ENCODE measurements at places on chromosomes 6 and 20.

- DNase-seq, result no peak
Measured at GRCh38 chr6:168700880-168701279, 259.9 kb downstream of the SMOC2 start.

DNA sequence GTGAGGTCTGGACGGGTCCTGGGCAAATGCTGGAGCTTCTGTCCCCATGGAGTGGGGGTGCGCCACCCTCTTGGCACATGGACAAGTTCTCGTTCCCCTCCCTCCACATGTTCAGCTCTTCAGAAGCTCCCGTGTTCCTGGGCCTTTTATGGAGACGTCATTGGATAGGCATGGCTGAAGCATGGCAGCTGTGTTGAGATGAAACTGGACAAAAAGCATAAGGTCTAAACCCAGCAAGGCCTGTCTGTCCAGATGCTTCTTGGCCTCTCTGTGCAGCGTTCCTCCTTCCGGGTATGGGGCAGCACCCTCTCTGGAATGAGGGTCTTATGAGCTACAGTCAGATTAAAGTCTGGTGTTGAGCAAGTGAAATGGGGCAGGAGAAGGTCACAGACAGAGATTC lies 26.8 kb downstream of the TBC1D20 start:
- DNase-seq, result no peak

- DNase-seq, result no peak
Measured at GRCh38 chr6:110307368-110307767, 50.8 kb downstream of the METTL24 start.

GRCh38 chr6:68638230-68638900 lies 3.3 kb downstream of the ADGRB3 start:
- no peak for DNase-seq

GRCh38 chr20:53871541-53871940 lies 198.9 kb downstream of the BCAS1 start:
- DNase-seq, result no peak

- no peak for DNase-seq
Measured at GRCh38 chr6:157879034-157879872, 56.2 kb downstream of the SNX9 start.

- DNase-seq, result no peak
Measured at GRCh38 chr6:90103056-90103800, 193.4 kb downstream of the BACH2 start.

- DNase-seq, result no peak
Measured at GRCh38 chr6:24980507-24981385, 45.0 kb upstream of the RIPOR2 start.

- DNase-seq, result no peak
Measured at GRCh38 chr6:13724182-13724581, 12.5 kb upstream of the RANBP9 start.

- DNase-seq, result no peak
Measured at GRCh38 chr20:17499041-17499440, 32.1 kb downstream of the BFSP1 start.

DNA sequence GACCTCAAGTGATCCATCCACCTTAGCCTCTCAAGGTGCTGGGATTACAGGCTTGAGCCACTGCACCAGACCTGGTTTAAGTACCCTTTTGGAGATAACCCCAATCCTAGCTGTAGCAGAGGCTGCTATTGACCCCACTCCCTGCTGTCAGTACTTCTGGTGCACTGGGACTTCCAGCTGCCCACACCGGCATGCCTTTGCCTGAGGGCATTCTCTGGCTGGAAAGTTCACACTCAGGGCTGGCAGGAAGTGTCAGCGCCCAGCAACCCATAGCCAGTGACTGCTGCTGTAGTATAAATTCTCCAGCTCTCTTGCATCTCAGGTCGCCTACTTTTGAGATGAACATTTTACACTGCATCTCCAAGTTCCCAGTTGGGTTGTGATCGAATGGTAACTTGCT lies 75.3 kb downstream of the UTRN start:
- DNase-seq, result no peak

GRCh38 chr6:30042476-30042875 lies 18.6 kb upstream of the POLR1H start:
- DNase-seq, result no peak

- DNase-seq, result no peak
Measured at GRCh38 chr6:13278164-13278563, 50.2 kb downstream of the TBC1D7 start.

DNA sequence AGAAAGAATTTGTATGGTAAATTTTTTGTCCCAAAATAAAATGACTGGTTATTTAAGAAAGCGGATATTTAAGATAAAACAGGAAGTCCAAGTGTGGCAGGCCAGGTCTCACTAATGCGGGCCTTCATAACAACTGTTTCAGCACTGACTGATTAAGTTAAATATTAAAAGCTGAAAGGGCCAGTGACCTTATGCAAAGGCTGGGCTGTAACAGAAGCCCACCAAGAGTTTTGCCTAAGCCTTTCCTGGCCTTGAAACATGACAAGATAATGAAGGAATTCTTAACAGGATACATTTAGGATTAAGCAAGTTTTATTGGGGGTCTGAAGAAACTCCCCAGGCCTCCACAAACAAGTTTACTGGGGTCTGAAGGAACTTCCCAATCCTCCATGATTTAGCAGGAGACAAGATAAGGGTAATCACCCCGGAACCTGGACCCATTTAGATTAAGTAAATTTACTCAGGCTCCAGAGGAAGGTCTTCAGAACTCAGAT lies 36.3 kb downstream of the ZNF133 start:
- no peak for DNase-seq

DNA sequence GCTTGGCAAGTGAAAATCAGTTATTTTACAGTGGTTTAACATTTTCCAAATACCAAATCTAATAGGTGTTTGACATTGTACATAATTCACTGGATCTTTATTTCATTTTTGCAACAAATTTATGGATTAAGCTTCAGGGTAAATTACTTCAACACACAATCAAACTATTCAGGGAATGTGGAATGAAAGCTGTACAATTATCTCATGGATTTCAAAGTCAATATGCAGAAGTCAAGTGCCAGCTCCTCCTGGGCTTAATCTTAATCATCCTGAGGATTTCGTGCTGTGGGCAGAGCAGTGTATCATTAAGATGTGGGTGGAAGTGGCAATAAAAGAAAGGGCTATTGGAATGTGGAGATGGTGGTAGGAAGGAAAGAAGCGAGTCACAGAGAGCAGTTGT lies 548.8 kb downstream of the COL12A1 start:
- no peak for DNase-seq

- DNase-seq, result no peak
Measured at GRCh38 chr6:114301596-114302219, 41.1 kb downstream of the HS3ST5 start.

- DNase-seq, result no peak
Measured at GRCh38 chr20:21571841-21572690, 58.2 kb upstream of the NKX2-2 start.

- DNase-seq, result no peak
Measured at GRCh38 chr6:54115966-54116365, 4.7 kb downstream of the MLIP start.

- DNase-seq, result no peak
Measured at GRCh38 chr20:48404598-48404997, 423.2 kb downstream of the PREX1 start.

DNA sequence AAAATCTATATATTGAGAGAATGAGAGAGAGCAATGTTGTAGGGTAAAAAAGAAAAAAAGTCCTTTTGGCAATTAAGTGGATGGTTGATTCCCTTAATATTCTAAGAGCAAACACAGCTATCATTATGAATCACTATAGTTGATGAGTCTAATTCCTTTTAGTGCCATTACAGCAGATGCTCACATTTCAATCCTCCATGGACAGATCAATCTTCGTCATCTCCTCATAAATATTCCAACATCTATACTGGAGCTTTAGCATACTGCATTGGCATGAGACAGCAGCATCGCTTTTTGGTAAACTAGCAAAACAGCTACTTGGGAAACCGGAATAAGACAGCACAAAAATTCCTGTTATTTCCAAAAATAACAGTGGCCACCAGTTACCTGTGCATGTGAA lies 796.7 kb downstream of the QKI start:
- no peak for DNase-seq

GRCh38 chr6:119285908-119286625 lies 63.5 kb downstream of the MAN1A1 start:
- no peak for DNase-seq

GRCh38 chr6:57423468-57423867 lies 106.0 kb downstream of the PRIM2 start:
- DNase-seq, result no peak

- DNase-seq, result no peak
Measured at GRCh38 chr20:45695496-45695895, 6.3 kb upstream of the WFDC13 start.

GRCh38 chr6:96340164-96340563 lies 181.4 kb upstream of the UFL1 start:
- DNase-seq, result no peak

DNA sequence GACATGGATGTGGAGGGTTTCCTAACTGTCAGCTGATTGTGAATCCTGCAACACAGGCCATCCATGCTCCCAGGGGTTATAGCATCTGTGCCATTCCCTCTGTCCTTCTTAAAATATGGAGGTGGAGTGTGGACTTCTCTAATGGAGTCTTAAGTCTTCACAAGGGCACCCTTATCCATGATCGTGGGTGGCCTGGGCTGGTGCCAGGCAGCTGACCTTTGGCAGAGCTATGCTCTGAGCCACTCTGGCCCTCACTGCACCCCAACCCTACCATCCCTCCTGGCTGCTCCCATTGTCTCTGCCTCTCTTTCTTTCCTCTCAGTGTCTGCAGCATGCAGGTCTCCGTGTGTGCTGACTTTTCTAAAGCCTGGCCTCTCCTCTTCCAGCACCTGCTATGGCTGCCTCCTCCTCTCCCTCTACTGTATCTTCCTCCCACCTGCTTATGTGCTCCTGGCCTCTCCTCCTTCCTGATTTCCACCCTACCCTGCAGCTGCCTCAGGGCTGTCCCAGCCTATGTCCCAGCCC lies 11.2 kb upstream of the PCMTD2 start:
- DNase-seq, result no peak

DNA sequence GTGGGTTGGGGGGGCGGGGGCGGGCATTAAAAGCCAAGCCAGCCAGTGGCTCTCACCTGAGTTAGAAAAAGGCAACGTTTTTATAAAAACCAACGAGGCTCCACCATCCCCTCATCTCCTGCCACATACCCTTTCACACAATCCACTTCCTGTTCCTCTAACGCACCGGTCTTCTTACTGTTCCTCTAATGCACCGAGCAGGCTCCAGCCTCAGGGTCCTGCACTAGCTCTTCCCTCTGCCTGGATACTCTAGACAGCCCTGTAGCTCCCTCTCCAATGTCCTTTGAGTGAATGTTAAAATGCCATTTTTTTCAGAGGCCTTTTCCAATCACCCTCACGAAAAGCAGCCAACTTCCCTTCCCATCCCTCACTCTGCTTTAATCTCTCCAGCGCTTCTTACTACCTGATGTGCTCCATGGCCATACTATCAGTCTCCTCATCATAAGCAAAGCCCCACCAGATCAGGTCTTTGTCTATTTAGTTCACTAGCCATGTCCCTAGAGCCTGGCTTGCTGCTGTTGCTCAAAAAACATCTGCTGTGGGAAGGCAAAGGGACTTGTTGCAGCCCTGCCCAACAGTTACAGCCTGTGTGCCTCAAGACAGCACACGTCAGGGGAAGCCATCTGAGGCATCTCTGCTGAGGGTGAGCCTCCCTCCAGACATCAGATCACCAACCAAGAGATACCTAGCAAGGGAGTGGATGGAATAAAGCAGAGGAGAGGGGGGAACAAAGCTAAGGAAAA lies 3.9 kb downstream of the FKBP1A start:
- DNase-seq, result no peak

GRCh38 chr20:33897313-33897912 lies 86.3 kb downstream of the CHMP4B start:
- DNase-seq, result no peak

DNA sequence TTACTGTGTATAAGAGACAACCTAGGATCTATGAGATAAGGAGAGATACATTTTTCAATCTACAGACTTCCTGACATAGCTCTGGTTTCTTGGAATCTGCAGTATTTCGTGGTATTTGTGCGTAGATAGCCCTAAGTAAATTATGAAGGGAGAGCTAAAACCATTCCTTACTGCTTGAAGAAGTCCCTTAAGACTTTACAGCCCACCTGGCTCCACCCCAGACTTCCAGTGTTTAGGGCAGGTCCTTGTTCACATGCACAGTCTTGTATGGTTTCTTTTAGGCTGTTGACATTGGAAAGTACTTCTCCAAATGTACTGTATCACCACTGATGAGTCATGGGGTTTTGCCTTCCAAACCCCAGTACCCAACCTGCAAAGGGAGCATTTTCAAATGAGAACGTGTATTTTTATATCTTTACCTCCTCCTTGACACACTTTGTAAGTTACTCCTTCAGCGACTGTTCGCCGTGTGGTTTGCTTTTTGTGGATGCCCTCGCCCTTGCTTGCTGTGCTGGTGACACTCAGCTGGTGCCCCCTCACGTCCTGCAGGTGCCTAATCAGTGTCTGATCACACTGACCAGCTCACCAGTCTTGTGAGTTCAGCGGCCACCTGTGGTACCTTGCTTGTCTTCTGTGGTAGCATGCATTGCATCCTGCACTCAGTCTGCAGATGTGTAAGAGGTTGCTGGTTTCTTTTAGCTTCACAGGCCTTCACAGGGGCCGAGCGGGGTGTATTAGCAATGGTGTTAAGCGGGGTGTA lies 73.3 kb downstream of the IGF2R start:
- DNase-seq, result no peak

DNA sequence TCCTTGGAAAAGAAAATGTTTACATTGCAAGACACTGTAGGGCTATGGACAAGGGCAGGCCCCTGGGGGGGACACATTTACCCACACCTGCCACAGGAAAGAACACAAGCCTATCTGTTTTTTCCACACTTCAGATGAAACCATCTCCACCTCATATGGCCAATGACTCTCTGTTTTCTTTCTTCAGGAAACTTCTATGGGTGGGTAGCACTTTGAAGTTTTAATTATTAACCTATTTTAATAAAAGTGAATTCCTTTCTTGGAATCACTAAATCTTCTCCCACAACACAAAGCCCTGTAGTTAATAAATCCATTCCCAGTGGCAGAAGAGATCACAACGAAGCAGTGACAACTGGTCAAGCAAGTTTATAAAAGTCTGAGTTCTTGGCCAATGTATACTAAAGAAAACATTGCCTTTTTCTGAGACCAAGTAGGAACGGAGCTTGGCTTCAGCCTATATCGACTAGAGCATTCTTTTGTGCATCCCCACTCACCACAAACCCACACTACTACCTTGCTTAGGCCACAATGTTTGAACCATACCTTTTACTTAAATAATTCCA lies 125.1 kb upstream of the CARMIL1 start:
- no peak for DNase-seq

- no peak for DNase-seq
Measured at GRCh38 chr6:39800034-39801032, 8.2 kb downstream of the DAAM2 start.

DNA sequence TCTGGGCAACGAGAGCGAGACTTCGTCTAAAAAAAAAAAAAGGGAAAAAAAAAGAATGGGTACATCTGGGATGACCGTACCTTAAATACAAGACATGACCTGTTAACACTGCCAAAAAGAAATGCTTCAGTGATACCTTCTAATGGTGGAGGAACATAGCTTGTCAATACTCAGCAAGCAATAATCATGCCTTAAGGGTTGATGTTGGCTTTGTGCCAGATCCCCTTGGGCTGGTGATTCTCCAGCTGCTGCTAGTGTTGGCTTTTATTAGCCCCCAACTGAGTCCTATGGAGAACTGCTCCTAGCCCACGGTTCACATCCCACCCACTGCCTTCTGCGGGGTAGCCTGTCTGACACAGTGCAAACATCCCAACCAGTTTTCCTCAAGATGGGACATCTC lies 134.9 kb downstream of the PLCB1 start:
- DNase-seq, result no peak

All from cerebellar nuclear complex (tissue), 1 donor.